Activated B cell treated with CpG ODN at 0.5 μM for 24 hours (primary cell): ENCODE measurements at places on chromosomes 11 and 22.
A peak's percentile ranks its signal among the peaks of the same experiment; 100 is the strongest.

- H3K4me3 ChIP-seq: no peak overlapping the region
- H3K36me3 ChIP-seq: no peaks in the 10 kb centered on the region
- no peak overlapping the region for H3K27ac ChIP-seq
- peaks cover 20% of the 10 kb centered on the region for H3K4me1 ChIP-seq
- H3K27me3 ChIP-seq: peaks cover 4% of the 10 kb centered on the region
Observed at GRCh38 chr22:39815932-39816331, 77.6 kb downstream of the ENTHD1 start.

DNA sequence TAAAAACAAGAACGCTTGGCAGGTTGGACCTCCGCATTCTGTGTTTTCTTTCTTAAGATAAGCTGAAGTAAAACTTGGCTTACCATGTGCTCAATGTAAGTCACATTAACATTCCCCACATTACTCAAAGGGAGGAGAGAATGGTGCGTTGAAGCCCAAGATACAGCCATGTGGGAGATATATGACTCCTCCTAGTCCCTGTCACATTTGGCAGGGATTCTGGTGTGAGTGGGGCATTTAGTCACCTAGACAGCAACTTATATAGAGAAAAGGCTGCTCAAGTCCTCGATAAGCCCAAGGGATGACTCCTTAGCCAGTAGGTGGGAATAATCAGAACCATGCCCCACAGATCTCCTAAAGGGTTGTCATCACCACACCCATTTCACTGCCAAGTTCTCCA lies 4.6 kb downstream of the PRSS23 start:
- H3K4me3 ChIP-seq: no peak overlapping the region
- no peak overlapping the region for H3K27ac ChIP-seq
- H3K36me3 ChIP-seq: no peaks in the 10 kb centered on the region
- DNase-seq: no peak

GRCh38 chr11:62728171-62728988 lies at the start of gene TTC9C:
TTC9C (plus strand) TSS chr11:62728486; CDS start chr11:62728849, 363 bp downstream.
- H3K36me3 ChIP-seq: peaks cover 64% of the 10 kb centered on the region
- peaks cover 59% of the 10 kb centered on the region for H3K4me1 ChIP-seq
- DNase-seq: peak; percentile 72
- peak within 1 kb of the TSS; percentile 98 for H3K27ac ChIP-seq

DNA sequence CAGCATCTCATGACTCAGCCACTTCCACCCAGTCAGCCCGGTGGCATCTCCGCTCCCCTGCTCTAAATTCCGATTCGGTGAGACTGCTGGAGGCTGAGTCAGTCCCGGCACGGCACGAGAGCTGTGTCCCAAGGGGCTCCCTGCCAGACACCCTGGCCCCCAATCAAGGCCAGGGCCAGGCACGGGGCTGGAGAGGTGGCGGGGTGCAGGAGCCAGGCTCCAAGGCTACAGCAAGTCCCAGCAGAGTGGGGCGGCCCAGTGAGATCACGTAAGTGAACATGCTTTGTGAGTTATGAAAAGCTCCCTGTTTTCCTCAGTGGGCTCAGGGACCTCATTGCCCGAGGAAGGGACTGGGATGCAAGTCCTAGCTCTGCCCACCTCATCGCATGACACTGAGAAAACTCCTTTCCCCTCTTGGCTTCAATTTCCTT lies 3.0 kb downstream of the C11orf68 start:
- no peak for DNase-seq
- H3K36me3 ChIP-seq: peaks cover 9% of the 10 kb centered on the region
- no peak overlapping the region for H3K27ac ChIP-seq

DNA sequence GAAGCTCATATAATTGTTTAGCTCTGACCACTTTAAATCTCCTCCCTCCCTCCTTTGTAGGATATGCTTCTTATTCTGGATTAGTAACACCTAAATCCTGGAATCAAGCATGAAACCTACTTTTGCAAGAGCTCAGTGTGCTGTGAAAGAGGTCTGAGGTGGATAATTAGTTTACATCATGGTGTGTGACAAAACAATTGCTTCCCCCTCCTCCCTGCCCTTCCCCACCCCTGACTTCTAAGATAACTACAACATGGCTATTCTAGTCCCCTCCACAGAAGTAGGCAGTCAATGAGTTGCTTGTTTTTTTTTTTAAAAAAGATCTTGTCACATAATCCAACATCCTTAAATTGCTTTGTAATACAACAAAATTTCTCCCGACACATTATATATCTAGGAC lies 314.0 kb downstream of the CADM1 start:
- no peaks in the 10 kb centered on the region for H3K36me3 ChIP-seq
- H3K27ac ChIP-seq: no peak overlapping the region
- no peaks in the 10 kb centered on the region for H3K27me3 ChIP-seq
- DNase-seq: no peak
